C1 segment of cervical spinal cord (tissue), 14 donors: ENCODE measurements at places on chromosomes 13 and 19.

DNA sequence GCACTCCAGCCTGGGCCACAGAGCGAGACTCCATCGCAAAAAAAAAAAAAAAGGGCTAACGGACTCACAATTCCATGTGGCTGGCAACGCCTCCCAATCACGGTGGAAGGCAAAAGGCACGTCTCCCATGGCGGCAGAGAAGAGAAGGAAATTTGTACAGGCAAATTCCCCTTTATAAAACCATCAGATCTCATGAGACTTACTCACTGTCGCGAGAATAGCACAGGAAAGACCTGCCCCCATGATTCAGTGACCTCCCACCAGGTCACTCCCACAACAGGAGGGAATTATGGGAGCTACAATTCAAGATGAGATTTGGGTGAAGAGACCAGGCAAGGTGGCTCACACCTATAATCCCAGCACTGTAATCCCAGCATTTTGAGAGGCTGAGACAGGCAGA is 18.7 kb upstream of the NMRK2 start:
- DNase-seq, result no peak

DNA sequence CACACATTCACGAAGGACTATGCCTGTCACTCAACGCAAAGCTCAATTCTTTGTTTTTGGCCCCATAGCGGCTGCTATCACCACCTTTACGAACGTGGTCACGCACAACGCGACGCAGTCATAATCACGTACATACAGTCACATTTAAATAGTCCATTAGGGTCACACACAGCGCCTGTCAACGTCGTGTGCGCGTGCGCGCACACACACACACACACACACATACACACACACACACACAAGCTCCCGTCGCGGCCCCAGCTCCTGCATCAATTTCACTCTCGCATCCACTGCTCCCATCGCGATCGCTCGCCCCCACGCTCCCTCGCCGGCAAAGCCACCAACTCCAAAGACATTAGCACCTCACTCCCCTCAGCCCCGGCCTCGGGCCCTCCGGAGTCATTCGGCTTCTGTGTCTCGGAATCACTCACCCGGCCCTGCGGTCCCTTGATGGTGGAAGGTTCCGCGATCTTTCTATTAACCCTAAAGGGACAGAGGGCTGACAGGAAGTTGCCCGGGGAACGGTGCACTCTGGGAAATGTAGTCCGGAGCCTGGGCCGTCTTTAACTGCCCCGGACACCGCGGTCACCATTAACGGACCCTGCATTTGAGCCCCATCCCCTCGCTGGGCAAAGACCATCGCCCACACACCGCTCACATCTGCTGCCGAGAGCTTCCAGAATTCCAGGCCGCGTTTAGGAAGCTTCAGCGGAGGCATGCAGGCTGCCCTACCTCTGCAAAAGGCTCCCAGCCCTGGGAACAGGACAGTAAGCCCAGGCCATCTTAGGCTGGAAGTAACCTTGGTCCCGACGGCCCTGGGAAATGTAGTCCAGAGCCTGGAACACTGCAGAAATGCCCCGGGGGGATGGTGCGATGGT is at the start of gene ZNF790:
ZNF790 (minus strand) TSS at position 482 of the 878 bp plus-strand sequence. CDS start 12,768 bp downstream, outside the sequence.
- peak; percentile 84 for DNase-seq

- DNase-seq, result no peak
These were observed 24.0 kb downstream of the USP12 start for GRCh38 chr13:27147530-27148170.

DNA sequence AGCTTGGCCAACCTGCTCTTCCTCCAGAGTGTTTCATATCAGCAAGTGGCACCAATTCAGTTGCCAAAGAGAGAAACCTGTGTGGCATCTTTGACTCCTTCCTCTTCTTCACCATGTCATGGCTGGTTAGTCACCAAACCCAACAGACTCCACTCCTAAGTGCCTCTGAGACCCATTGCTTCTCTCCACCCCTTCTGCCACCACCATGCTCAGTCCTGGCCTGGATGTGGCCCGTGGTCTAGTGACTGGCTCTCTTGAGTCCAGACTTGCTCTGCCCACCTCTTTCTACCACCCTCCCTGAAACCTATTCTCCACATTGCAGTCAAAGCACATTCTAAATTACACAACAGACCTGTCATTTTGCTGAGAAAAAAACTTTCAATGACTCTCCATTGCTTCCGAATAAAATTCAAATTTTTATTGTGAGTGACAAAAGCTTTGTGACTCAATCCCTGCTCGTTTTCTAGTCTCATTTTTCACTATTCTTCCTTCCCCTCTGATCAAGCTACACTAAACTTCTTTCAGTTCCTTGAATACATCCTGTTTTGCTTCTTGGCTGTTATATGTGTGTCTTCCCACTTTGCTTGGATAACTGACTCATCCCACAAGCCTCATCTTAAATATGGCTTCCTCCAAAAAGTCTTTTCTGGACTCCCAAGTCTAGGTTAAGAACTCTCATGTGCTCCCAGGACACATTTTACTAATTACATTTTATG is 12.0 kb upstream of the TNFSF11 start:
- no peak for DNase-seq

- no peak for DNase-seq
These were observed 125.5 kb downstream of the TBC1D4 start for GRCh38 chr13:75356421-75356820.

GRCh38 chr13:106089261-106089980 is 446.0 kb downstream of the EFNB2 start:
- DNase-seq, result no peak

DNA sequence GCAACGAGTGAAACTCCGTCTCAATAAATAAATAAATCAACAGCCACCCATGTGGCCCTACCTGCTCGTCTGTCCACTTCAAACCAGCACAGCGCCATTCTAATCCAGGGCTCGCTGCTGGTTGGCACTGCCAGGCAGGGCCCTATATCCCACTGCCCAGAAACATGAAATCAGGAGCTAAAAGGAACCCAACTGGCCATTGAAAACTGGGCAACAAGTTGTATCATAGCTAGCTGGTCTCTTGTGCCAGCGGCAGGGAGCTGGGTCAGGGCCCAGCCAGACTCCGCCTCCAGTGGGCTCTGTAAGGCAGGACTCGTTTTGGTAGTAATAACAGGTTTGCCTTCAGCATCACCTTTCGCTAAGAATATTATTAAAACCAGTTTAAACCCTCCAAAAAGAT is 39.3 kb downstream of the GGACT start:
- DNase-seq, result no peak
